ENCODE measurements at places on chromosomes 5 and 9.

DNA sequence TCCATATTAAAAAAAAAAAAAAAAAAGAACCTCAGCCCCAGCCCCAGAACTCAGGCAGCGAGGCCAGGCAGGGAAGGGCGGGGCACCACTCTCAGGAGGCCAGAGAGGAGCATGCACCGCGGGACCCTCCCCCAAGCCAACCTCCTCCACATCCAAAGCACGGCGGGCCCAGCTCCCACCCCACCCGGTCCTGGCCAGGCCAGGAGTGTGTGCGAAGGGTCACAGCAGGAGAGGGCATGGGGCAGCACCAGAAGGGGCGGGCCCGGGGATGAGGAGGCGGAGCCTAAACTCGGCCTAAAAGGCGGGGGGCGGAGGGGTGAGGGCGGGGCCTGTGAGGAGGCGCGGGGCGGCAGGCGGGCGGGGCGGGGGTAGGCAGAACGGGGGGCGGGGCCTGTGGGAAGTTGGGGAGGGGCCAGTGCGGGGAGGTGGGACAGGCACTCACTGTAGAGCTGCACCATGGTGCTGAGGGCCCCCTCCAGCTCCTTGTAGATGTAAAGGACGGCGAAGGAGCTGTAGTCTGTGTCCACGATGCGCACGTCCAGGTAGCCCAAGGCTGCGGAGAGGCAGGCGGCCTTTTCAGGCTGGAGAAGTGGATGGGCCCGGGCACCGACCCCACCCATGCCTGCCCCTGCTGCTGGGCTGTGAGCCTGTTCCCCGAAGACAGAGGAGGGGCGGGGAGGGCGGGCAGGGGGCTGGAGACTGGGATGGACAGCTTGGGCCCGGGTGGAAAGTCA is 1.2 kb downstream of the LCN15 start:
- DNase-seq: peak; percentile 31

- DNase-seq: no peak
Observed at GRCh38 chr5:668283-668995, 24.7 kb downstream of the TPPP start.

DNA sequence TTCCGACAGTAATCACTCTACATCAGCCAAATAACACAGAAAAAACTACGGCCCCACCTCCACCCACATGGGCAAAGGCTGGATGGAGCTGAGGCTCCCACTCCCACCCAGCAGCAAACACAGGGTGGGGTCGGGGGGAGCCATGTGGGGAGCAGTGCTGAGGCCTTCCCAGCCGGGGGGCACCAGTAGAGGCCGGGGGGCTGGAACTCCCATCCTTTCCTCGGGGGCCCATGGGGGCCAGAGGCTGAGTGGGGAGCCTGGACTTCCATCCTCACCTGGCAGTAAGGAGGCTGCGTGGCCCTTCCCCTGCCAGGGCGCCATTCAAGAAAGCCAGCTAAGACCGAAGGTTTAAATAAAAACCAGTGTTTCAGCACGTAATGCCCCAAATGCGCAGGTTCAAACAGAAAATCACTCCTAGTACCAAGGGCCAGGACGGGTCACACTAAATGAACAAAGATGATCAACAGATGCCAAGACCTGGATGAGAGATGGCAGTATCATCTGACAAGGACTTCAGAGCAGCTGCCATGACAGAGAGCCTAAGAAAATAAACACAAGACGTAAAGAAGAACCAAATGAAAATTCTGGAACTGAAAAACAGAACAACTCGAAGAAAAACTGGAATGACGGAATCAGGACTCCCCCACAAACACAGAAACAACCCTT is 9.4 kb downstream of the CCDC127 start:
- DNase-seq: no peak

DNA sequence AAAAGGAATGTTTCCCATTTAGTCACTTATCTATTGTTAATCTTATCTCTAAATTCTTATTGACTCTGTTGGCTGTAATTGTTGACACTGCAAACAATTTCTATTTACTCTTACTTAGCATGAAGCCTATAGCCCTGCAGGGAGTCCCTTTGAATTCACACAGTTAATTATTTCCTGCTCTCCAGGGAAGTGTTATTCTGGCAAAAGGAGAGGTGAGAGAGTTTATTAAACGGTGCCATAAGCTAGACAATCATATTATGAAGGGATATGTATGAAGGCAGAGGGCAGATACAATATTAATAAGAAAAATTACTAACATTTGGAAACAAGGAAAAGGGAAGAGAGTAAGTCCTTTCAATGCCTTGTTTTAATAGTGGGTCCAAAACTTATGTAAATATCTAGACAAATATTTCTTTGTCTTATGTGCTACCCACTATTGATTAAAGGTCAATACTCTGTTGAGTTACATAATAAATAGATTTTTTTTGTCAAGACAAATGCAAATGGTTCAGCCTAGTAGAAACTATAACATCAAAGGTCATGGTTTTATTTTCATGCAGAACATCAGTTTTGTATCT is 107.1 kb downstream of the CDH18 start:
- no peak for DNase-seq

GRCh38 chr9:95103871-95104580 is 213.5 kb downstream of the FANCC start:
- DNase-seq: no peak

GRCh38 chr9:135501261-135502167 is 1.0 kb downstream of the MRPS2 start:
- DNase-seq: peak; percentile 49

DNA sequence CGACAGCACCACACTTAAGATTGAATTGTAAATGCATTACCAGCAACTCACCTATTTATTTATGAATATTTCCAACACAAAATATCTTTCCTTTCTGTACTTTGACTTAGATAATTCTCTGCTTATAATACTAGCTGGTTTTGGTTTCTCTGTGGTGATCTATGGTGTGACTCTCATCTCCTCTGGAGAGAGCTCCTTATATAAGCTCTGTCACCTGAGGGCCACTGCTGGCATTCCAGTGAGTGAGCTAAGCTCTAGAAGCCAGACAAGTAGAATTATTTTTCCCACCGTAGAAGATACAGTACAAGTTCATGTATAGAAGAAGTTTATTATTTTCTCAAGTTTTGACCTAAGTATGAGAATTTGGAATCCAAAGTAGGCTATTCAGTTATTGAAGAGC is 111.5 kb downstream of the CDC42SE2 start:
- no peak for DNase-seq

All from hematopoietic multipotent progenitor cell treated with erythropoietin and hydrocortisone succinate and interleukin-3 and kit ligand, for 15 days (in vitro differentiated cells).